Ascending aorta (tissue), 2 donors: ENCODE measurements at places on chromosomes 3 and 15. TPM values are rescaled to one million over a fixed set of nuclear protein-coding genes. Genes with fewer than 3 reads are reported as not detected.

PLCL2 gene
- total RNA-seq, result 2.9 TPM

NAALADL2 gene
- total RNA-seq, result 5.9 TPM

GADL1 gene
- not detected for total RNA-seq

CISH gene
- 6.1 TPM for total RNA-seq

GRCh38 chr3:10725067-10725466 lies 91.0 kb upstream of the SLC6A11 start:
- H3K27me3 ChIP-seq, result no peaks in the 10 kb centered on the region
- H3K36me3 ChIP-seq, result no peaks in the 10 kb centered on the region
- H3K4me1 ChIP-seq, result no peaks in the 10 kb centered on the region
- DNase-seq, result peak; percentile 42

- H3K36me3 ChIP-seq, result no peaks in the 10 kb centered on the region
- H3K4me3 ChIP-seq, result no peak overlapping the region
- no peak for DNase-seq
- no peaks in the 10 kb centered on the region for H3K4me1 ChIP-seq
- H3K27me3 ChIP-seq, result no peaks in the 10 kb centered on the region
Observed at GRCh38 chr3:105254154-105254553, 112.6 kb upstream of the ALCAM start.

DNA sequence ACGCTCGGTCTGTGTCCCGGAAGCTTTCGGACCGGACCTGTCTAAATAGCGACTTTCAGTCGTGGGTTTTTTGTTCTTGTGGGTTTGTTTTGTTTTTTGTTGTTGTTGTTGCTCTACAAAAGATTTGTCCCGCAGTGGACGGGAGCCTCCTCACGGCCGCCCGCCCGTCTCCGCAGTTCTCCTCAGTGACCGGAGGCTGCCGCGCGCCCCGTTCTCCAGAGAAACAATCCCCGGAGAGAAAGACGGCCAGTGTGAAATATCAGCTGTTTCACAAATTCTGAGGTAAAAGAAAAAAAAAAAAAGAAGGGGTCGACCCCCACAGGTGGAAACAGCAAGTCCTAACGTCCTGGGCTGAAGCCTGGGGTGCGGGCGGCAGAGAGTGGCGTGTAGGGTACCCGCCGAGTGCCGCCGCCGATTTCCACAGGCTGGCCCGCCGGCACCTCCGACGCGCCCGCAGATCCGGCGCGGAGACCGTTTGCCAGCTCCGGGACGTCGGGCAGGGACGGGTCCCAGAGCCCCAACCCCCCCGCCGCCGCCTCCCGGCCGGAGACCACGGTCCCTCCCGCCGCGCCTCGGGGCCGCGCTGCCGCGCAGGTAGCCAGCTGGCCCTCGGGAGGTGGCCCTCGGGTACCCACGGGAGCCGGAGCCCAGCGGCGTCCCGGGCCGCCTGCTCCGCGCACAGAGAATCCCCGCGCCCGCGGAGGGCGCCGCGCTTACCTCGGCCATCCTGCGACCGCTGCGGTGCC lies 478 bp downstream of the BNC1 start:
- no peaks in the 10 kb centered on the region for H3K36me3 ChIP-seq
- no peak for DNase-seq
- H3K27me3 ChIP-seq, result peaks cover 12% of the 10 kb centered on the region
- H3K4me1 ChIP-seq, result no peaks in the 10 kb centered on the region
- no peak overlapping the region for H3K27ac ChIP-seq
- peak overlapping the region; percentile 46 for H3K4me3 ChIP-seq

- no peak for DNase-seq
- H3K4me3 ChIP-seq, result no peak overlapping the region
- no peaks in the 10 kb centered on the region for H3K27me3 ChIP-seq
- H3K36me3 ChIP-seq, result no peaks in the 10 kb centered on the region
Observed at GRCh38 chr15:62112616-62113593, 46.1 kb downstream of the C2CD4A start.

DNA sequence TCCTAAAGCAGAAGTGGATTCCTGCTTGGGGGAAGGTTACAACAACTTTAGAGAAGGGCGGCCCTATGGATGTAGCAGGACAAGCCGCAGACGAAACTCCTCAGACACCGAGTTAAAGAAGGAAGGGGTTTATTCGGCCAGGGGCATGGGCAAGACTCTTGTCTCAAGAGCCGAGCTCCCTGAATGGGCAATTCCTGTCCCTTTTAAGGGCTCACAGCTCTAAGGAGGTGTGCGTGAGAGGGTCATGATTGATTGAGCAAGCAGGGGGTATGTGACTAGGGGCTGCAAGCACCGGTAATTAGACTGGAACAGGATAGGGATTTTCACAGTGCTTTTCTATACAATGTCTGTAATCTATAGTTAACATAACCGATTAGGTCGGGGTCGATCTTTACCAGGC lies 879 bp upstream of the PDHB start:
- H3K4me3 ChIP-seq, result no peak overlapping the region
- no peaks in the 10 kb centered on the region for H3K4me1 ChIP-seq
- peak overlapping the region; percentile 89 for H3K27ac ChIP-seq
- H3K27me3 ChIP-seq, result no peaks in the 10 kb centered on the region
